Activated naive CD4-positive, alpha-beta T cell treated with anti-CD3 and anti-CD28 coated beads, Interleukin-2, amount 50 U/mL, for 72 hours (primary cell): ENCODE measurements at places on chromosomes 12 and 14. TPM values are rescaled to one million over a fixed set of nuclear protein-coding genes. Genes with fewer than 3 reads are reported as not detected.

LRRIQ1 gene
- total RNA-seq, result not detected

TRIM9 gene
- total RNA-seq, result 0.93 TPM

GZMB gene
- 1,692 TPM for total RNA-seq

TSHR gene
- total RNA-seq, result not detected

CRADD gene
- 9.6 TPM for total RNA-seq
